ENCODE measurements at places on chromosomes 3 and 15.

- DNase-seq: no peak
Observed at GRCh38 chr3:194880940-194881925, 195.6 kb downstream of the FAM43A start.

GRCh38 chr3:72344647-72345046, 503.6 kb downstream of the SHQ1 start:
- DNase-seq: no peak

DNA sequence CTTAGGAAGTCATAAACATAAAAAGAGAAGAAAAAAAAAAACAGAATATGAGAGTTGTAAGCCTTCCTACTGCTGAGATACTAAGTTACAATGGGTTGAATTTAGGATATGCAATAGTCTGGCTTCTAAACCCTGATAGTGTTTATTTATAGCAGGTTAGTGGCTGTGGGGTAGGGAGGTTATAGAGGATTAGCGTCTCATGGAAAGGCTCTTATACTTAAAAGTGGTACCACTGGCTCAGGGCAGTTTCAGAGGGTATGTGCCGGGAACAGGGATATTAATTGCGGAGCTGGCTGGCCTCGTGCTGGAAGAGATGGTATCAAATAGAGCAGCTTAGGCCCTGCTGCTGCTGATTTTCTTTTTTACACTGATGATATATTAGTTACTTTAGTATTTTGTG, 60.8 kb downstream of the PFN2 start:
- no peak for DNase-seq

DNA sequence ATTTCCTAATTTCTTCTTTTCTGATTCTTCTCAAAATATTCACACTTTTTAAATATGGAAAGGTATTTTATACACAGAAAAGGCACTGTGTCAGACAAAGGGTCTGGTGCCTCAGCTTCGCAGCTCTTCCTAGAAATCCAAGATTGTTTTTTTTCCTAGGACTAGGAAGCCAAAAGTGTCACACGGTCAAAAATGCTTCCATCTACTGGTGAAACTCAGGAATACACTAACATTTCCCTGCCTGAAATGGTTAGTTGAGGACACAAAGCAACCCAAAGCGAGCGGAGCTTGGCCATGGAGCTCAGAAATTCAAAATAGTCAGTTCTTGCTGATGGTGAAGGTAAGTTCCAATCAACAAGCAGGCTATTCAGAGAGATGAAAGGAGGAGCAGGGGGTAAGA, 426.5 kb upstream of the RASGRP1 start:
- DNase-seq: no peak

DNA sequence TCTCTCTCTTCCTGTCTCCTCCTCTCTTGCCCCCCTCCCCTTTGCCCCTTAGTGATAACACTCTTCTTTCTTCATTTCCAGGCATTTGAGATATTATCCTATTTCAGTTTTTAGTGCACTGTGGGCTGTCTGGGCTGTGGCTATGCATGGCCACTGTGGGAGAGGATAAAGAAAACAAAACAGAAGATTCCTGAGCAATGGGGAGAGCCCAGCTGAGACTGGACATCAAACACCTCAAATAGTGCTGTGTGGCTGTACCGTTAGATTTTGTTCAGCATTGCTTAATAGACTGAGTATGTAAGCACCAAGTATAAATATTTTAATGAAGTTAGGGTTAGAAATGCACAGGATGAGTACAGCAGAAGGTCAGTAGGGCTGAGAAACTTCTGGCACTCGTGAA, 7.9 kb upstream of the GBE1 start:
- DNase-seq: no peak

Measured in CD4-positive, alpha-beta T cell treated with Interleukin-2 at 100 ng/mL for 4 hours (primary cell).